NCI-H1417 (cell line): ENCODE measurements at places on chromosomes 12 and 14.

DNA sequence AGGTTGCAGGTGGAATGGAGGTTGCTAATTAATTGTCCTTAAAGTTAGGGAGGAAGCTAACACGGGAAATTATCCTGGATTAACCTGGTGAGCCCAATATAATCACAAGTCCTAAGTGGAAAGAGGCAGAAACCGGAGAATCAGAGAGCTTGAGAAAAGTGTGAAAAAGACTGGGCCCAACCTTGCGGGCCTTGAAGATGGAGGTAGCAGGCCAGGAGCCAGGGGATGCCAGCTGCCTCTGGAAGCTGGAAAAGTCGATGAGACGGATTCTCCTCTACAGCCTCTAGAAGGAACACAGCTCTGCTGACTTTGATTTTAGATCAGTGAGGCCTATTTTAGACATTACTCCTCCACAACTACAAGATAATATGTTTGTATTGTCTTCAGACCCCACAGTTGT, 2.1 kb downstream of the SDR9C7 start:
- DNase-seq = no peak

- no peak for DNase-seq
Measured at GRCh38 chr12:46461459-46461858, 88.9 kb upstream of the SLC38A2 start.

DNA sequence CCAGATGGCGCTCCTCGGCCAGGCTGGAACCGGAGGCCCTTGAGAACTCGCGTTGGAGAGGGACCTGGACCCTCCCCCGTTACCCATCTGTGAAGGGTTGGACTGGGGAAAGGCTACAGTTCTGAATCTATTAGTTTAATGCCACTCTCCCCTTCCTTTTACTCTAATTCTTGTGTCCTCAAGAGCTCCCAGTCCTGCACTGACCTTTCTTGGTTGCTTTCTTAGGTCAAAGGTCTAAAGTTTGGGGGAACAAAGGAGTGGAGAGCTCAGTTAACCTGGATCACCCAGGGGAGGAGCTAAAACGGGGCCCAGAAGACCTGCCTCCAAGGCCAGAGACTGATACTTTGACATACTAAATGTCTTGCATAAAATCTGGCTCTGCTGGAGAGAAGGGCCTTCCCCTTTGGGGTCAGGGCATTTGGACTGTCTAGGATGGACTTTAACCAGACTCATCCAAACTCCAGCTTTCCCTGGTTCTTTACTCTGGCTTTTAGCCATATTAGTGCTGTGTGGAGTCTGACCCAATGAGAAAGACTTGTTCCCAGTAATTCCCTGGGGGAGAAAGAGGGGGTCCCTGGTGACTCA, 923 bp upstream of the MLF2 start:
- no peak for DNase-seq

- no peak for DNase-seq
Measured at GRCh38 chr14:101743701-101744100, 17.8 kb upstream of the PPP2R5C start.

DNA sequence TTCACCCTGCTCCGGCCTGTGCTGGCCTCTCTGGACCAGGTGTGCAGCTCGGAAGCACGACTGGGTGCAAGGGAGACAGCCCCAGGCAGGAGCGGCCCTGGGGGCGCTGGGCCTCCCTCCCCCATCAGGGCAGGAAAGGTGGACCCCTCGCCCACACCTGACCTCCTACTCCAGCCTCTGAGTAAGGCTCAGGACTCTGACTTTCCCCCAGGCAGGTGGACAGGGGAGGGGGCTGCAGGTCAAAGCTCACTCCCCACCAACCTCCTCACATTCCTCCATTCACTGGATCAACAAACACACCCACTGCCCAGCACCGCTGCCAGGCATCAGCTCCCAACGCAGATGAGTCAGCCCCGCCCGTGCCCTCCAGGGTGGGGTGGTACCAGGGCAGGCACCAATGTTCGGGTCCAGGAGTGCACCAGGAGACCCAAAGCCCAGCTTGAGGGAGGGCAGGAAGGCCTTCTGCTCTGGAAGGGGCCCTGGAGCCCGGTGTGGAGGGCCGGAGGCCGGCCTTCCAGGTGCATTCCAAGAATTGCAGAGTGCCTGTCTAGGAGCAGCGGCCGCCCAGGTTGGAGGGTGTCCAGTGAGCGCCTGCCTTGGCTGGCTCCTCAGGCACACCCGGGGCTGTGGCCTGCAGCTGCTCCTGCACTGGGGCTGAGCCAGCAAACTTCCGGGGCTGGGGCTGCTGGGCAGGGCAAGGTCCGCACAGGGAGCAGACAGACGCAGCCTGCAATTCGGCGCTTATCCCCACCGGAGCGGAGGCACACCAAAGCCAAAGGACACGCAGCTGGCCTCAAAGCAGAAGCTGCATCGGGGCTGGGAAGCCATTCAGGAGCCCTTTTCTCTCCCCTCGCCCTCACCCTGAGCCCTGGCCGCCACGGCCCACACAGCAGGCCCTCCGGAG, 1.6 kb upstream of the INF2 start:
- peak; percentile 66 for DNase-seq

DNA sequence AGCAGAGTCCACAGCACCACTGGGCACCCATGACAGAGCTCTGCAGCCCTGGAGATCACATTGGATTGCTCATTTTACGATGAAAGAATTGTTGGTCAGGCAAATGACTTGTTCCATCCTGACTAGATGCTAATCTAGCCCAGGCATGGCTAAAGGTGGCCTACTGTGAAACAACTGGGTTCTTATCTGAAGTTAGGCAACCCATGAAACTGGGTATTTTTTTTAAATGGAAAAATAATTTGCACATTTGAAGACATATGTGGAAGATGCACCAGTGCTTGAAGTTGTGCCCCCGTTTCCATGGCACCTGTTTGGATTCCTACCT, 8.3 kb downstream of the PYGL start:
- no peak for DNase-seq

GRCh38 chr12:76143343-76144244, 59.1 kb upstream of the NAP1L1 start:
- peak; percentile 39 for DNase-seq
